ENCODE measurements at places on chromosomes 12 and 14.

GRCh38 chr14:69637503-69638031, 26.2 kb downstream of the SUSD6 start:
- no peak for DNase-seq

- DNase-seq: peak; percentile 35
Measured at GRCh38 chr12:12717586-12718380, 615 bp downstream of the CDKN1B start.

DNA sequence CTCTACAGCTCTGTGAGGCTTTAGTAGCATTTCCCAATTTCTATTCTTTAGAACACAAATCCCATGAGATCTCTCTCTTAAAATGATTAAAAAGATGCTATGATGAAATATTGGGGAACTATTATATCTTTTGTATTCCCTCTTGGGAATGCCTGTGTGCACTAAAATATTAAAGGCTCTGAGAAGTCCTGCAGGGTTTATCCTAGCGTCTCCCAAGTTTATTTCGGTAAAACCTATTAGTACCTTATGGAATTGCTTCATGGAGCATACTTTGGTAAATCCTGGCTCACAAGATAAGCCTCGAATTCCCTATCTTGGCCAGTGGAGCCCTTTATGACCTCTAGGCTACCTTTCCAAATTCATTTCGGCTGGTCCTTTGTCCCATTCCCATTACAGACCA, 306.8 kb downstream of the VRK1 start:
- DNase-seq: no peak

DNA sequence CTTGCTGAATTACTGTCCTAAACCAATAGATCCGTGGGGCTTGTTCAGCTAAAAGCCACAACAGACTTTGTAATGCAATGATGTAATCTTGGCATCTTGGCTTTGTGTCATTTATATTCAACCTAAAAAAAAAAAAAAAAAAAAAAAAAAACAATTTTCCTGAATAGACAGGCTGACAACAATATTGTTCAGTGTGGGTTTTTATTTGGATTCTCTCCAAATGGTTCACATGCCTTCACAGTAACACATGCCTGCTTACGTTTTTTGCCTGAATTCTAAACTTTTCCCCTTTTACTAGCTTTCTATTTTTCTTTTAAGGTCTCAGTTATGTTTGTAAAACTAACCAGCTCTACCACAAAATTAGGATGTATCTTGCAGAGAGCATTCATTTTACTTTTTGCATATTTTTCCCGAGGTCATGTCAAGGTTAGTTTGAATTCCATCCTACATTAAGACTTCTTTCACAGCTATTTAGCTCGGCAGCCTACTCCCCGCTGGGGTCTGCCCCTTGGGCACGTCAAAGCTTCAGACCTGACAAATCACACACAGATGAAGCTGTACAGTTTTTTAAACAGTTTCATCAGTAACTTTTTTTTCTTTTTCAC, 213.7 kb upstream of the NPAS3 start:
- peak; percentile 91 for DNase-seq

- no peak for DNase-seq
Measured at GRCh38 chr14:89740241-89740640, 214.3 kb downstream of the EFCAB11 start.

DNA sequence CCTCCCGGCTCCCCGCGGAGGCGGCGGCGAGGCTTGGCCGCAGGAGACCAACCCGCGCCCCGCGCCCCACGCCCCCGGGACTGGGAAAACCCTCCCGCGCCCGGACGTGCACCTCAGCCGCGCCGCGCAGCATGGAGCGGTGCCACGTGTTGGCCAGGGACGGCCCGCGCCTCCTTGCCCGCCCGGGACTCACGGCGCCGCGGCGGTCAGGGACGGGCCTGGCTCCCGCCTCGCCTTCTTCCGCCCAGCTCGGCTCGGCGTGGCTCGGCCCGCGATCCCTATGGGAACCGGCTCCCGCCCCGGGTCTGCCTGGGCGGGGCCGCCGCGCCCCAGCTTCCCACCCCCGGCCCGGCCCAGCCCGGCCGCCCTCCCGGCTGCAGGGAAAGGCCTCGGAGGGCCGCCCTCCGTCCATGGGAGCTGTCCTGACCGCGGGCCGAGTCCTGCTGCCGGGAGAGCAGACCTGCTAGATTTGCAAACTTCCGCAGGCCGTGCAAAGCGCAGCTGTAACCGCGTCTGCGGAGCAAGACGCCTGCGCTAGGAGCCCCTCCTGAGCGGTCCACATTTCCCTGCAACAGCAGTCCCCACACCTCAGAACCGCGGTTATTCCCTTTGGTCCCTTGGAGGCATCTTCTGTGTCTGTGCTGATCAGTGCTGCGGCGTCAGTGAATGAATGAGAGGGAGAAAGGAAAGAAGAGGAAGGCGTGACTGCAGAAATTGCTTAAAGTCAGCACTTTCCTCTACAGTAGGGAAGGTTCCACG, at the start of gene CDKL1:
CDKL1 (minus strand) TSS at position 251 of the 759 bp plus-strand sequence. CDS start 1,013 bp downstream, outside the sequence.
- DNase-seq: peak; percentile 82

DNA sequence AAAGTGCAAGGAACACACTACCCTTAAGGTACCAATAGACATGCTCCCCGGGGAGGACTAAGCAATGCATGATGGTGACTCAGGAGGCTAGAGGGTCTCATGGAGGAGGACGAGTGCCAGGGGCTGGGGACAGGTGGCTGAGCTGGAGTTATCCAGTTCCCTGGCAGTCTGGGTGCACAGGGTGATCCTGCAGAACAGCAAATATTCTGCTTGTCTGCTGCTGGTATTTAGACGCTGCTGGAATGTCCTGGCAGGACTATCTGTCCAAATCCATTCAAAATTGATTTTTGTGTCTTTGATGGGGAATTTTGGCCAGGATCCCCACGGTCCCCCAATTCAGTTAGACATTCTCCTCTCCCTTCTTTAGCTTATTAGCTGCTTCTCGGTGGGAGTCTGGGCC, 138.7 kb downstream of the C12orf75 start:
- no peak for DNase-seq

DNA sequence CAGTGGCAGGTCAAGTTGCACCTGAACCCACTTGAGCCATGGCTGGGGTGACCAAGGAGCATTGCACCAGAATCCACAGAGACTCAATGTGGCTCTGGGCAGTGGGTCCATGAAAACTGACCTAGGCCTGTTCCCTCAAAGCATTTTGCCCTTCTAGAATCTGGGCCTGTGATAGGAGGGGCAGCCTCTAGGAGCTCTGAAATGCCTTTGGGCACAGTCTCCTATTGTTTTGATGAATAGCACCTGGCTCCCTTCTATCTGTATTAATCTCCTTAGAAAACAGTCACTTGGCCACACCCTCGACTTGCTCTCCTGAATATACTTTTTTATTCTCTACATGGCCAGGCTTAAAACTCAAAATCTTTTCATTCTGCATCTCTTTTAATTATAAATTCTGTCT, 14.1 kb upstream of the KRAS start:
- DNase-seq: no peak

DNA sequence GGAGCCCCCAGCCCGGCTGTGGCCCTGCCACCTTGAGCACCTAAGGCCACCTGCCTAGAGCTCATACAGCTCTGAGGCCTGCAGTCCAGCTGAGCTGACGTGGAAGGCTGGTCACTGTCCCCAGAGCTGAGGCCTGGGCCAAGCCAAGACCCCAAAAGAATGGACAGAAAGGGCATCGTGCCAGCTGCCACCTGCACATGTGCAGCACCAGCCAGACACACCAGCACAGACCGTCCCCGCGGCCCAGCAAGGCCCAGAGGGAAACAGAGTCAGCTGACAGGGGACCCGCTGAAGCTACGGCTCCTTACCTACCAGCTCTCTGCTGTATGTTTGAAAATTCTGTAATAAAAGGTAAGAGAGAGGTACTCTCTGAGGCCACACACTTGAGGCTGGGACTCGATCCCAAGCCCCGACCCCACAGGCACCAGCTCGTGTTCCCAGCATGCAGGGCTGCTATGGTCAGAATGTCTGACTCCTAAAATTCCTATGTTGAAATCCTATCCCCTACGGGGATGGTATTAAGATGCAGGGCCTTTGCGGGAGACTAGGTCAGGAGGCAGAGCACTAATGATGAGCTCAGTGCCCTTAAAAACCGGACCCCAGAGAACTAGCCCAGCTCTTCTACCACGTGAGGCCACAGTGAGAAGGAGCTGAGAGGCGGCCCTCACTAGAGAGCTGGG, 25.4 kb downstream of the BRF1 start:
- DNase-seq: peak; percentile 86

DNA sequence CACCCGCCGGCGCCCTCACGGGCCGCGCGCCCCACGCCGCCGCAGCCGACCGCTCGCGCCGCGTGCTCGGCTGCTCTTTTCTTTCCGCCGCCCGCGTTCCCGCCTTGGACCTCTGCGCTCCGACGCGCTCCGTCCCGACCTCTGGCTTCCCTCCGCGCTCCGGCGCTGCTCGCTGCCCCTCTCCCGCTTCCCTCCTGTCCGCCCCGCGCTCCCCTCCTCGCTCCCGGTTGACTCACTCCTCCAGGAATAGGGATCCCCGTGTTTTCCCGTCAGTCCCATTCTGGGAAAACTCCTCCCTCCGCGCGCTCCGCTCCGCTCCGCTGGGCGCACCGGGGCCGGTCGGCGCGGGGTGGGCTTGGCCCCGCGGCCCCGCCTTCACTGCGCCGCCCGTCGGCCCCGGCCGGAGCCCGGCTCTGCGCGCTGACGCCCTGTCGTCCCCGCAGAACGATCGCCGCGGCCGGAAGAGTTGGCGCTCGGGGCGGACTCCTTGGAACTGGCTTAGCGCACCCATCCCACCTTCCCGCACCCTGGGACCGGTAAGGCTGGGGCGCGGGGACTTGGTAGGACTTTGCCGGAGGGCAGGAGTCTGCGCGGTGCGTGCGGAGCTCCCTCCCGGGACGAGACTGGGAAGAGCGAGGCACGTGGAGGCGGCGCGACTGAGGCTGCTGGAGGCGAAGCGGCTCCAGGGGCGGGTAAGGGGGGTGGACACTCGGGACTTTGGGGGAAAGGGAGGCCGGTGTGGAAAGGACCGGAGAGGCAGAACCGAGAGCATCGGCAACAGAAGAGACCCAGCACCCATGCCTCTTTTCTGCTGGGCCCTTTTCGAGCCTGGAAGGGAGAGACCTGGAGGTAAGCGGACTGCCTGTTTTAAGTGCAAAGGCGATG, 550 bp downstream of the TEAD4 start:
- peak; percentile 81 for DNase-seq

DNA sequence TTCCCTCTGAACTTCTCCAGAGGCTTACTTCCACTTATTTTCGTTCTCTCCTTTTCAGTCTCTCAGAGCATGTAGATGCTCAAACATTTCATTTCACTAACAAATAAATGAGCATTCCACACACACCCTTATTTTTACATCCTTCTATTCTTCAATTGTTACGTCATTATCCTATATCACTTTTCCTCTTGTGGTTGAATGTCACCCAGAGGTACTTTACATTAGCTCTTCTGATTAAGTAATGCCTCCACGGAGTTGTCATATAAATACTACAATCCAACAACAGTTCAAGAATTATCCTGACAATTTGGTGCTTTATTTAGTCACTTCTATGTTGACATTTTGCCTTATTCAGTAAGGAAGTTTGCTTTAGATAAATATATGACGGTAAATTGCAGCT, 18.4 kb downstream of the FAR2 start:
- DNase-seq: no peak

DNA sequence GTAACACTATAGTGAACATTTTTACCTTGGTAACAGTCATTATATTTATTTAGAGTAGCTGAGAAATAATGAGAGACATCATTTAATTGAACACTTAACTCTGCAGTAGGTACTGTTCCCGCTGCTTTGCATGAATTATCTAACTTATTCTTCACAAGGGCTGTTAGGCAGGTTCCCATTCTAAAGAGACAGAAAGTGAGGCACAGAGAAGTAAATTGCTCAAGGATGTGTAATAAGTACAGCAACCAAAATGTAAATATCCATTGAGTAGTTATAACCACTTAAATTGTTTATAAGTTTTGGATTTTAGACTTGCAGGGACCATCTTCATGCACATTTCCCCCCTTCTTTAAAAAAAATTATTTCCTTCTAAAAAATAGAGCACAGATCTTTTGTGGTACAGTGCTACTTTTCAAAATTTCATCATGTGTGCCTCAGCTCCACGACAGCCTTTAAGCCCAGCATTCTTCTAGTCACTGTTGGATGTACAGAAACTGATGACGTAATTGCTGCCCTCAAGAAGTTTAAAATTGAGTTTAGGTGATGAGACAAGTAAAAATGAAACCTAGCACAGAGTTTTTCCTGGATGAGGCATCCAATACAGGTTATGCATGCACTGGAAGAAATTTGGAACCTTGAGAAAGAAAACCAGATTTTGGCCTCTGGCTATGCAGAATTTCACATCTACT, 6.0 kb upstream of the MANSC4 start:
- DNase-seq: peak; percentile 74

DNA sequence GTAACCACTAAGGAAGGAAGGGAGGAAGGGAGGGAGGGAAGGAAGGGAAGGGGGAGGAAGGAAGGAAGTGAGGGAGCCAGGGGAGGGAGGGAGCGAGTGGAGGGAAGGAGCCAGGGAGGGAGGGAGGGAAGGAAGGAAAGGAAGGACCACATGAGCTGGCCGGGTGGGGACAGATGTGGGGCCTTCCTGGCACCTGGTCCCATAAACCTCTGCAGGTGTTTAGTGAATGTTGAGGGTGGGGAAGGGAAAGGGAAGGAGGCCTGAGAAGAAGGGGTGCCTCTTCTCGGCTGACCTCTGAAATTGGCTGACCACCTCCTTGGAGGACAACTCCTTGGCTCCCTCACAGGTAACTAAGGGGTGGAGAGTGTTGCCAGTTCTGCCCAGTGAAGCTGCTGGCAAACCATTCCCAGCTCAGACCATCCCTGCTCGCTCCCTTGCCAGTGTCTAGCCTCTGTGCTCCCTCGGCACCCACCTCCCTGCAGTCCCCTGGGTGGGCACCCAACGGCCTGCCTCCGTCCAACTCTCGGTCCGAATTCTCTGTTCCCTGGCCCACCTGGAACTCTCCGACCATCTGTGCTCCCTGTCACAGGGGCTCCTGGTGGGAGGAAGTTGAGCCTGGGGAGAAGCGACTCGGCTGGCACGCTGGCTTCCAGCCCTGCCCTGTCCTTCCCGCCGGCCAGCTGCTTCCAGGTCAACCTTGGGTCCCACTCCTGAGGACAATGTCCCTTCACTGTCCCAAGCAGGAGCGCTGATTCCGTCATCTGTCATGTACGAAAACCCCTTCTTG, 12.2 kb upstream of the PPP1R13B start:
- no peak for DNase-seq

DNA sequence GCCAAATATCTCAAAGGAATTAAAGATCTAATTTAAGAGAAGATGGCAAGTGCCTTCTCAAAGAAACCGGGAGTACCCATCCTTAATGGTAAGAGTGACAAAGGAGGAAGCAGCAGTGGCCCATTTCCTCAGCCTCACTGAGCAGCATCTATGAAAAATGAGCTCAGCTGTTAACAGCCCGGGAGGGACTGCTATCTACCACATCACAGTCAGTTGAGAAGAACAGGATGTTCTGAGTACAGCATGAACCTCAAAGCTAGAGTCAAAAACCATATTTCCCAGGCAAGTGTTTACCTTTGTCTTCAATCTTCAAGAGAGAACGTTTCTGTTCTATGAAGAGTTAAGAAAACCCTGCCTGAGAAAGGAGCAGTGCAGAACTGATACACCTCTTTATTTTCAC, 115.0 kb downstream of the BTG1 start:
- DNase-seq: peak; percentile 35

GRCh38 chr12:56437430-56438176, 11.6 kb downstream of the TIMELESS start:
- DNase-seq: no peak
